ENCODE measurements at places on chromosomes 6 and 20.

- DNase-seq = no peak
These were observed 153.6 kb downstream of the BMP2 start for GRCh38 chr20:6920991-6921613.

- no peak for DNase-seq
These were observed 6.2 kb upstream of the SGK1 start for GRCh38 chr6:134324141-134324540.

DNA sequence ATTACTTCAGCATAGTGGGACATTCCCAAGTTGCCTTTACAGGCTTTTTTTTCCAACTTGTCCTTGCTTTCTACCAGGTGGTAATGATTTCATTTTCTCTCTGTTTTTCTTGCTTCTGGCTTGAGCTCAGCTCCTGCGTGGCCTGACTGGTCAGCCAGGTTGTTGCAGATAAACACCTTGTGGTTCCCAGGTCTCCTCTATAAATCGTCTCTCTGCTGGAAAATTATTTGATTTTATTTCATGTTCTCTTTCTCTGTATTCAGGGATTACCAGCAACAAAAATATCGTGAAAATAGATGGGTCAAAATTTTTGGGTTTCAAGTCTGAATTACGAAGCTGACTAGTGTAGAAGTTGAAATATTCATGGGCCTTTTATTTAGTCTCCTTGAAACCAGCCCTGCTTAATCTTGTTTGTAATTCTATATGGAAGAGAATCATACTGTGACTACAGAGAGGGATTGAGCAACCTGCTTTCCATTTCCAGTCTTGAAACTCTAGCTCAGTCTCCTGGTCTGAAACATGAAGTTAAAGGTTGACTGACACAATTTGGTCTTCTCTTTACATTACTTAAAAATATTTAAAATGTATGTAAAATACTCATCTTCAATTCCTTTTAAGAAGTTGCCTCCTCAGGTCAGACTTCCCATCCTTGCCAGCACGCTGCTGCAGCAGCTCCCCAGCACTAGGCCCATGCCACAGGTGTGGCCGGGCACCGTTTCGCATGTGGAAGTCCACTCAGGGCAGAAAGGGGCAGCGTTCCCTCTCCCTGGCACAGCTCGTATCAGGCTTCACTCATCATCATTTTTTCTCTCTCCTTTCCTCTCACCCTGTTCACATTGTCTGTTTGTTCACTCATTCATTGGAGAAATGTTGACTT, 7.1 kb downstream of the DUSP22 start:
- no peak for DNase-seq

GRCh38 chr20:41830702-41831101, 212.5 kb upstream of the CHD6 start:
- no peak for DNase-seq

DNA sequence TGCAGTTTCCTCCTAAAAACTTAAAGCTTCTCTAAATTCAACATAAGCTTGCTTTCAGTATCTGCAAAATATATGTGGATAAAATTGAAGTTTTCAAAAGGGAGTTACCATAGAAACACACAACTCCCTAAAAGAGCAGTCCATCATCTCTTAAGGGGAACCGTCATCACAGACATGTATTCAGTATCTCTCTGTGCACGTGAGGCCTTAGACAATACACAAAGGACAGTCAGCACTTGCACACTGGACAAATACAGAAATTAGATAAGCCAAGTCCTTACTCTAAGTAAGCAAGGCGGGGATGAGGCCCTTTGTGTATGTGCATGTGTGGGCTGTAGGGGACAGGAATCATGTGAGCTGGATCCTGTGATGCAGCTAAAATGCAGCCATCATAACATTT, 136.6 kb downstream of the BACH2 start:
- DNase-seq = no peak
